SIG-M5 (cell line): ENCODE measurements at places on chromosomes 16 and 17.

DNA sequence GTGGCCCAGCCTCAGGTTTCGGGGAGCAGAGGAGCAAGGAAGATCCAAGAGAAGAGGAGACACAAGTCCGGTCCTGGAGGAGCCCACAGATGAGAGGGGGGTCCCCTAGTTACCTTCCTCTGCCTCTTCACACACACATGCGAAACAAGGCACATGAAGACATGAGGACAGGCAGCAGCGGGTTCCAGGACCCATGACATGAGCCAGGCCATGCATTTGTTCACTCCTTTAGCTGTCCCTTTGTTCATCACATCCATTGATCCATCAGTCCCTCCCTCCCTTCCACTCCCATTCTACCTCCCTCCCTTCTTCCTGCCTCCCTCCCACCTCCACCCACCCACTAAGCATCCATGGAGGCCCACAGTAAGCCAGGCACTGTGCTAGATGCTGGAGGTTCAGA, 9.4 kb downstream of the PPY start:
- DNase-seq, result no peak

- no peak for DNase-seq
These were observed at the start of gene MT3 for GRCh38 chr16:56589141-56590039. Gene MT3 (plus strand): TSS chr16:56589528. CDS start chr16:56589591, 63 bp downstream.

DNA sequence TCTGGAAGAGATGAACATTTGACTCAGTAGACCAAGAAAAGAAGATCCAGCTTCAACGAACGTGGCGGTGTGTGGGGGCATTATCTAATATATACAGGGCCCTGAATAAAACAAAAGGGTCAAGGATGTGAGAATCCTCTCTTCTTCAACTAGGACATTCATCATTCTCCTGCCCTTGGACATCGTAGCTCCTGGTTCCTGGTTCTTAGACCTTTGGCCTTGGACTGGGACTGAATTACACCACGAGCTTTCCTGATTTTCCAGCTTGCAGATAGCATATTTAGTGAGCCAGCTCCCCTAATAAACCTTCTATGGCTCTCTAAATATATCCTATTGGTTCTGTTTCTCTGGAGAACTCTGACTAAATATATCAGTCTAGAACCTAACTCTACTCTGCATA, 29.5 kb upstream of the HELZ start:
- DNase-seq, result no peak

DNA sequence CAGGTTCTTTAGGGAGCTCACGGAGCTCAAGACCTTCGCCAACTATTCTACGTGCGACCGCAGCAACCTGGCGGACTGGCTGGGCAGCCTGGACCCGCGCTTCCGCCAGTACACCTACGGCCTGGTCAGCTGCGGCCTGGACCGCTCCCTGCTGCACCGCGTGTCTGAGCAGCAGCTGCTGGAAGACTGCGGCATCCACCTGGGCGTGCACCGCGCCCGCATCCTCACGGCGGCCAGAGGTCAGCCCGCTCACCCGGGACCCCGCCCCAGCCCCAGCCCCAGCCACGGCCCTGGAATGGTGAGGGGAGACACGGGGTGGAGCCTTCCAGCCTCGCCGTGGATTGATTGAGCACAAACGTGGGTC, 13.5 kb downstream of the SARM1 start:
- no peak for DNase-seq

DNA sequence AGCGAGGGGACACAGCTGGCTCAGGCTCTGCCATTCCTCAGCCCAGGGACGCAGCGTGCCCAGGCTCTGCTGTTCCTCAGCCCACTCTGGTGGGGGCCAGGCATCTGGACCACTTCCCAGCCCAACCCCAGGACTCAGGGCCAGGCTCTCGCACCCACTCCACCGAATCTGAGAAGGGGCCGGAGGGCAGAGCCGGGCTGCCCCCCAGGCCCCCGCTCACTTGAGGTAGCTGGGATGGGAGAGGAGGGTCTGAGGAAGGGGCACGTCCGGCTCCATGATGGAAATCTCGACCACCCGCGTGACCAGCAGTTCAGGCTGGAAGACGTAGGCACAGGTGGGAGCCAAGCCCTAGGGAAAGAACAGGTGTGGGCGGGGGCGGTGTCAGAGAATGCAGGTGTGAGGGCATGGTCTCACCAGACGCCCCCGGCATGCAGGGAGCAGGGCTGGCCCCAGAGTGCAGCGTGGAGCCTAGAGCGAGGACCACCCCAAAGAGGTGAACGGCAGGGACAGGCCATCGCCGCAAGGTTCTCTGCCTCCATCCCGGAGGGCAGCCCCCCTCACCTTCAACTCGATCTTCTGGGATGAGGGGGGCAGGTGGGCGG, 4.9 kb downstream of the PGAP6 start:
- no peak for DNase-seq

GRCh38 chr17:70422862-70423261, 253.5 kb downstream of the KCNJ2 start:
- DNase-seq, result no peak

GRCh38 chr17:33447090-33447489, 154.0 kb upstream of the ASIC2 start:
- DNase-seq, result no peak

- no peak for DNase-seq
These were observed 18.1 kb downstream of the SOCS3 start for GRCh38 chr17:78341559-78342448.

DNA sequence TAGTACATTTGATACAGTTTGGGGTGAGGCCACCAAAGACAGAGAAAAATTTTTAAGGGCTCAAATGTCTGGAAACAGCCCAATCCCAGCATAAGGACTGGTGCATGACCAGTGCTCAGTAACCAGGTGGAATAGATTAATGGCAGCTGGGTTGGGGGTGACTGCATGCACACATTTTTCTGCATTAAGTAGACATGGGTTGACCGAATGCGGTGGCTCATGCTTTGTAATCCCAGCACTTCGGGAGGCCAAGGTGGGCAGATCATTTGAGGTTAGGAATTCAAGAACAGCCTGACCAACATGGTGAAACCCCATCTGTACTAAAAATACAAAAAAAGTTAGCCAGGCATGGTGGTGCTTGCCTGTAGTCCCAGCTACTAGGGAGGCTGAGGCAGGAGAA, 121.1 kb upstream of the HSBP1 start:
- no peak for DNase-seq

- DNase-seq, result no peak
These were observed 47.0 kb downstream of the SMURF2 start for GRCh38 chr17:64615028-64615677.

DNA sequence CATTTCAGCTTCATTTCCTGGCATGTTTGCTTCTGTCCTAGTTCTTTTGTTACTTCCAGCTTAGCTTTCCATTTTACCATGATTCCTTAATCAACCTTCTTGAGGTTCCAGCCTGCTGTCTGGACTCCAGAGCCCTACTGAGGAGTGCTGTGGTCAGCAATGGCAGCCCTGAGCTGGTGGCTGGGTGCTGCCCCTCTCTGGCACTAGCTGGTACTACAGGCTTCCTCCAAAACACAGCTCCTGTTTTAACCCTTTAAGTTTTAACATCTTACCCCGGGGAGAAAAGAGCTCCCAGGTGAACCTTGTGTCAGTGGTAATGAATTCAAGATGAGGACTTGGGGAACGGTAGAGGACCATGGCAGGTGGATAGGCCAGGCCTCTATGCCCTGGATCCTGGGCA, 395.5 kb downstream of the TMEM114 start:
- no peak for DNase-seq

- no peak for DNase-seq
These were observed 208.5 kb upstream of the TNRC6C start for GRCh38 chr17:77749989-77750388.

GRCh38 chr16:9612267-9612666, 520.8 kb downstream of the HAPSTR1 start:
- DNase-seq, result no peak

DNA sequence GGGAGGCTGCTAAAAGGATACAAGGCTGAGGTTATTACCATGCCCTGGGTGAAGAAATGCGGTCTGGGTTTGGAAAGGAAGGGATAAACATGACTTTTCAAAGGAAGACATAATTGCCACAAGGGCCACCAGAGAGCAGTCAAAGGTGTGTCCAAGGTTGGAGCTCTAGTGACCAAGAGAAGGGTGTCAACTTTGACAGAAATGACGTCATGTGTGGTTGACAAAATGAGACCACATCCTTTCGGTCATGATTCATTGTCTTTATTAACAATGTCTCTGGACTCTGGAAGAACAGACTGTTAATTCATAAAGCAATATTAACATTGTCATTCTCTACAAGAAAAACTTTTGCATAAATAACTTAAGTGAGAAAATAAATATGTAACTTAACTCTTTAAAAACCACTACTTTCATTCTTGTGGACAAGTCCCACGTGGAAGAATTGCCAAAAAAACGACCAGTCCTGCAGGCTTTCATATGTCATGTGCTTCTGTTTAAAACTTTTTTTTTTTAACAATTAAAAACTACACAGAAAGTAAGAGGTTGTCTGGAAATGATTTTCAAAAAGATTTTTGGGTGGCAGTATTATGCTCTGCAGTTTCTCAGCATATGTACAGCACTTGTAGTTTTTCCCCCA, 5.0 kb downstream of the SOST start:
- DNase-seq, result no peak
